ENCODE measurements at places on chromosomes 16 and 17.

DNA sequence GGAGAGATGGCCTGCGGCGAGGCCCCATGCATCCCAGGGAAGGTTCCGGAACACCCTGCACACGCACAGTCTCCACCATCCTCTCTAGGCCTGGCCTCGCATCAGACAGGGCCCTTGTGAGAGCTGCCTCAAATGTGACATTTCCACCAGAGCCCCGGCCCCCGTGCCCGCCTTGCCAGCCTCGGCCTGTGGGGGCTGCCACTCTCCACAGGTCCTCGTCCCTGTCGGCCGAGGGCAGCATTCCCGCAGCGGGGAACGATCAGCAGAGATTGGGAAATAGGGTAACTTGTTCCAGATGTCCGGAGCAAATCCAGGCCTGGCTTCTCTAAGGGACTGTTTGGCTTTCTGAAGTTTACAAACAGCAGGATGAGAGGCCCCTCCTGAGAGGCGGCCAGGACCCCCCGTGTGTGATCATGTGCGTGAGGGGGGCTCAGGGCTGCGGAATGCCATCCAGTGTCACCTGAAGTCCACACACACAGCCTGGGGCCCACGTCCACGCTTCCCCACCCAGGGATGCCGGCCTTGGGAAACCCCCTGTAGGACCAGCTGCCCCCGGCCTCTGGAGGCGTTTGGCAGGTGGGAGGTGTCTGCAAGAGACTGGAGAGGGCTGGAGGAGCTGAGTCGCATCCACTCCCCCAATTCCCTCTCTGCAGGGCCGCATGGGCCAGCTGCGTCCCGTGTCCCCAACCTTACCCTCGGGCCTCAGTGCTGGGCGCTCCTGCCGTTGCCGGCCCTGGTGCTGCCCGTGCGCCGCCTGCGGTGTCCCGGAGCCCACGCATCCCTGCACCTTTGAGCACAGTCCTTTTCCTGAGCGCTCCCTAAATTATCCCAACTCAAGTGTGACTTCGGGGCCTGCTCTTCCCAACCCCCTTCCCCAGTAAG is 70.4 kb downstream of the ZDHHC7 start:
- peak; percentile 72 for DNase-seq

DNA sequence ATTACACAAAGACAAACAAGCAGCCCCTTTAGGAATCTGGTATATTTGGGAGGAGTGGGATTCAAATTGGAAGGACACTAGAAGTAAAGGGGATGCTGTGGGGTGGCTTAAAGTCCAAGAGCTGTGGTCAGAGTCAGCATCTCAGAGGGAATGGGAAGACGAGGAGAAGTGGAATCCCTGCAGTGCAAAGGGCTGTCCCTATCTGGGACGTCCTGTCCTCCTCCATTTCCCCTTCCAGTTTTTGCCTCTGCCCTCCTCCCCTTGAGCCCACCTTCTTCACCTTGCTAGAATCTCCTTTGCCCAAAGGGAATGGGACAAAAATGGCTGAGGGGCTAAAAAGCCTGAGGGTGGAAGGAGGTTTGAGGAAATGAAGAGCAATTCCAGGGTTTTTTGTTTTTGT is 4.2 kb upstream of the PLXDC1 start:
- no peak for DNase-seq

DNA sequence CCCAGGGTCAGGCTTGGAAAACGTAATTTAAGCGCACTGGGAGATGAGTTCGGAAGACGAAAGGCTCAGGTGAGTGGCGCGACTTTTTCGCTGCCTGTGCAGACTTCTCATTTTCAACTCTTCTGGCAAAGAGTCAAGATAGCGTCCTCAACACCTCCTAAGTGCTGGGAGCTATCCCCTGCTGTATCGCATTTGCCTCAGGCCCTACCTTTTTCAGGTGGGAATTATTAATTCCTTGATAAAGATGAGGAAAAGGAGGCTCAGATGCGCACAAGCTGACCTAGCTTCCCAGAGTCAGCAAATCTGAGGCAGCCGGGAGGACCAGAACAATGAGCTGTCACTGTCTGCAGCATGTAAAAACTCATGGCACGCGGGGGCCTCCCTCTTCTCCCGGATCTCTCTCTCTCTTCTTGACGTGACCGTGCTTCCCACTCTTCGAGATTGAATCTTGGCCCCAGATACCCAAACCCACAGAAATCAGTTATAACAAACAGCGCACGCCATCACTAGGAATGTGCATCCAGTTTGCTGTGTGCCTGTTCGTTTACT is 512 bp upstream of the ADAMTS18 start:
- DNase-seq, result no peak

DNA sequence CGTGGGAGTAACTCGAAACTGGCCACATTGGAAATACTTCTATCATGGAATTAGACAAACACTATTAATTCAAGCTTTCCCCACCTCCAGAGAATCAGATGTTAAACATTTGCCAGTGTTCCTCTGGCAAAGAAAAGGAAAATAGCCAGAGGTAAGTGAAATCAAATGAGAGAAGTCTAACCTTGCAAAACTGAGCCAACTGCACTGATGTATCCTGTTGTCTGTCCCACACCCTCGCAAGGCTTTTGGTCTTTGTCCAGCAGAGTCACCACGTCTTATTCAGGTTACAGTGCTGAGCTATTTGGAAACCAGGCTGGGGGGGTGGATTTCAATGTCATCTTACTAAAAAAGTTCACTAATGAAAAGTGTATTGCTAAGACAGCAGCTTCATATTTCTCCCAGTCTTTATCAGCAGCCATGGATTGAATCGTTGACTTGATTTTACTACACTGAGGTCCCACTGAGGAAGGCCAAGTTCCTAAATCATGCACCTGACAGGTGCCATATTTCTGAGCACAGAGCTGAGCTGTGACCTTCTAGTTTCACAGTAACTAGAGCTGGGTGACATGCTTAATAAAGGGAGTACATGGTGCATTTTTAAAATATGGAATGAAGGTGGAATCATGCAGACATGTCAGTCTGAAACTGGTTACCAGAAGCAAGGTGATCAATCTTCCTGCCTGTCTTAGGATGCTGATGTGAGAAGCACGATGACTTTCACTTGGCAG is 85.2 kb upstream of the HSBP1 start:
- DNase-seq, result no peak

DNA sequence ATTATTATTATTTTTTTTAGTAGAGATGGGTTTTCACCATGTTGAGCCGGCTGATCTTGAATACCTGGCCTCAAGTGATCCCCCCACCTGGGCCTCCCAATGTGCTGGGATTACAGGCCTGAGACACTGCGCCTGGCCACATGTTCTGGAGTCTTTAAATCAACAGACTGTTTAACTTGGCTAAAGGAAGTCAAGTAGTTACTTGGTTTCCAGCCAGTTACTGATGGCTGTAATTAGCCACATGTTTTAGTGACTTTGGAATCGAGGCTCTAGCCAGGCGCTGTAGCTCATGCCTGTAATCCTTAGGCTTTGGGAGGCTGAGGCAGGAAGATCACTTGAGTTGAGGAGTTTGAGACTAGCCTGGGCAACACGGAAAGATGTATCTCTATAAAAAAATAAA is 699.2 kb upstream of the RBFOX1 start:
- DNase-seq, result no peak

- DNase-seq, result no peak
These were observed 59.4 kb downstream of the ZFHX3 start for GRCh38 chr16:72988569-72988968.

GRCh38 chr17:30950669-30951399 is 20.0 kb upstream of the RNF135 start:
- peak; percentile 70 for DNase-seq

- no peak for DNase-seq
These were observed 86.9 kb downstream of the MRM3 start for GRCh38 chr17:869086-869485.

GRCh38 chr17:49343273-49343672 is 18.8 kb downstream of the ZNF652 start:
- peak; percentile 76 for DNase-seq

DNA sequence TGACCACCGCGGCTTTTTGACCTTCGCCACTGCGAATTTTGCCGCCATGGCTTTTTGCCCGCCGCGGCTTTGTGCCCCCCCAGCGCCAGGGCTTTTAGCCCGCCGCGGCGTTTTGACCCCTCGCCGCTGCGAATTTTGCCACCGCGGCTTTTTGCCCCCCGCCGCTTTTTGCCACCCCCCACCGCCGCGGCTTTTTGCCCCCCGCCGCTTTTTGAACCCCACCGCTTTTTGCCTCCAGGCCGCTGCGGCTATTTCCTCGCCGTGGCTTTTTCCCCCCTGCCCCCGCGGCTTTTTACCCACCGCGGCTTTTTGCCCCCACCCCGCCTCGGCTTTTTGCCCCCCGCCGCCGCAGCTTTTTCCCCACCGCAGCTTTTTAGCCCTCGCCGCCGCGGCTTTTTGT is 134.8 kb upstream of the TP53TG3C start:
- no peak for DNase-seq

- DNase-seq, result peak; percentile 58
These were observed 651 bp upstream of the EIF1 start for GRCh38 chr17:41687828-41688640.

DNA sequence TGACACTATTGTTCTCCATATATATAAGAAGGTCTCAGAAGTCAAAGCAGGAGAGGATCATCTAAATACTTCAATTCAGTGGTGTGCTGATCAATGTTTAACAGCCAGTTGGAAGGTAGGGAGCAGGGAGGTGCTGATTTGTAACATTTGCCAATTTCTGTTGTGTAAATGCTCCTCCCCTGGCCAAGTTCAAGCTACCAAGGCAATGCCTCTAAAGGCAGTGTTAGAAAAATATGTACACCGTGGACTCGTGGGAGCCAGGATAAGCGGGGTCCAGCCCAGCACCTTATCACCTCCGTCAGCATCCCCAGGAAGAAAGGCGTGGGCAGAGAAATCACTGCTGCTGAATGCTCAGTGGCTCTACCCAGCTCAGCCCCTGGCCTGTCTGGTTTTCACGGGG is 75.3 kb upstream of the COX10 start:
- DNase-seq, result no peak

DNA sequence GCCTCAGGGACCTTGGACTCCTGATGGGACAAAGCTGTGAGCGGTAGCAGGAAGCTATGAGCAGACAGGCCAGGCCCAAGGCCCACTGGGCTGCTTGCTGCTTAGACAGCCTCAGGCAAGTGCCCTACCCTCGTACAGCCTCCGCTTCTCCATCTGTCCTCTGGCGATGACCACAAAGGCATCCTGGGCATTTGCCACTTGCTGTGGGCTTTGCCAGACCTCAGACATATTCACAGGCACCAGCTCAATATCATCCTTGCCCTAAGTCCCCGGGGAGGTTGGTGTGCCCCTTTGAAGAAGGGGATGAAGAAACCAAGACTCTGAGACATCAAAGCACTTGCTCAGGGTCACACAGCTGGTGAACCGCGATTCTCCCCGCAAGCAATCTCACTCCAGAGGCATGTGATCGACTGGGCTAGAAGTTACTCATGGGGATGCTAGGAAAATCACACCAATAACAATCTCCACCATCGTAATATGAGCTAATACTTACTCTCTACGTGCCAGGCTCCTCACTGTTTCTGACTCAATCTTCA is 21.7 kb downstream of the PPL start:
- DNase-seq, result peak; percentile 75

DNA sequence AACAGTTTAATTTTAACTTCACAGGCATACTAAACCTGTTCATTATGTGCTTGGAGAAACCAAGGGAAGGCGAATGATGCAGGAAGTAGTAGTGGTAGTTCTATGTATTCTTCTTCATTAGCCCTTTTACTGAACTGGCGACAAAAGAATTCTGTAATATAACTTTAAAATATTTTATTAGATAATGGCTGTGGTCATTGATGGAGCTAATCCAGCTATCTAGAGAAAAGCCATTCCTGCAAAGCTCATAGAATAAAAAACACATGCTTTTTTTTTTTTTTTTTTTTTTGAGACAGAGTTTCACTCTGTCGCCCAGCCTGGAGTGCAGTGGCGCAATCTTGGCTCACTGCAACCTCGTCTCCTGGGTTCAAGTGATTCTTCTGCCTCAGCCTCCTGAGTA is 23.5 kb downstream of the TANC2 start:
- no peak for DNase-seq

DNA sequence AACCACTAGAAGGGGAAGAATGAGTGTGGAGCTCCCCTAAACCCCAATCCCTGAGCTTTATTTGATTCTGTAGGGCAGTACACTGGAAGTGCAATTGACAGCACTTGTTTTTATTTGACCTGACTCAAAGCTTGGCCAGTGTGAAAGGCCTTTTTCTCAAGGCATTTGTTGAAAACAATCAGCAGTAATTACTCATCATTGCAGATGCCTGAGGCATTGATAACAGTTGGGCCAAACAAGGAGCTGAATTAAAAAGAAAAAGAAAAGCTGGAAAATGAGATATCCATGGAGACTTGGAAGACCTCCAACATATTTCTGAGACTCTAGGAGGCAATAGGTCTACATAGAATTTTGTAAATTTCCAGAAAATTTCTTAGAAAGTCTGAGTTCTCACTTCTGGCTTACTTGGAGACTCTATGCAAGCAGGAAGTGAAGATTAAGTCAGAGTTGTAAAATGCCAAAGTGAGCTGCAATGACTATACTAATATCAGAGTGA is 200.8 kb upstream of the KCNJ16 start:
- DNase-seq, result peak; percentile 89
